ENCODE measurements at places on chromosomes 16 and 17.

DNA sequence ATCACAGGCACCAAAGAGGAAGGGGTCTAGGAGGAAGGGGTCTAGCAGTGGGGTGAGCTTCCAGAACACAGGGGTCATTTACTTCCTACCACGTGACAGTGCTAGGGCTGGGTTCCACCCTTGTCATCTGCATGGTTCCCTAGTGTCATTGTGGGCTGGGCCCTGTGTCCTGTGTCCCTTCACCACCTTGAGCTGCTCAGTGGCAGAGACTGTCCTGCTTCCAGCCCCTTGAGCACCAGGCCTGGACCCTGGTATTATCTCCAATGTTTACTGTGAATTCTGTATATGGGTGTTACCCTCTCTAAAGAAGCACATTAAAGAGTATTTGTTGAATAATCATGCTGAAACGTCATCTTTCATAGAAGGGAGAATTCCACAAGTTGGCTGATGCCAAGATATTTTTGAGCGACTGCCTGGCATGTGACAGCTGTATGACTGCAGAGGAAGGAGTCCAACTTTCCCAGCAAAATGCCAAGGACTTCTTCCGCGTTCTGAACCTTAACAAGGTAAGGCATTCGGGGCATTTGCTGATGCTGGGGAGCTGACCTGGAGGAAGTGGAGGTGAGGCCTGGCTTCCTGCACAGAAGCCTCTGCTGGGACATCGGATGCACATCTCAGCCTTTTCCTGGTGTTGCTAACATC is 5.5 kb downstream of the NARF start:
- H3K27me3 ChIP-seq = no peaks in the 10 kb centered on the region
- peaks cover 12% of the 10 kb centered on the region for H3K4me1 ChIP-seq
- DNase-seq = no peak
- H3K4me3 ChIP-seq = no peak overlapping the region

DNA sequence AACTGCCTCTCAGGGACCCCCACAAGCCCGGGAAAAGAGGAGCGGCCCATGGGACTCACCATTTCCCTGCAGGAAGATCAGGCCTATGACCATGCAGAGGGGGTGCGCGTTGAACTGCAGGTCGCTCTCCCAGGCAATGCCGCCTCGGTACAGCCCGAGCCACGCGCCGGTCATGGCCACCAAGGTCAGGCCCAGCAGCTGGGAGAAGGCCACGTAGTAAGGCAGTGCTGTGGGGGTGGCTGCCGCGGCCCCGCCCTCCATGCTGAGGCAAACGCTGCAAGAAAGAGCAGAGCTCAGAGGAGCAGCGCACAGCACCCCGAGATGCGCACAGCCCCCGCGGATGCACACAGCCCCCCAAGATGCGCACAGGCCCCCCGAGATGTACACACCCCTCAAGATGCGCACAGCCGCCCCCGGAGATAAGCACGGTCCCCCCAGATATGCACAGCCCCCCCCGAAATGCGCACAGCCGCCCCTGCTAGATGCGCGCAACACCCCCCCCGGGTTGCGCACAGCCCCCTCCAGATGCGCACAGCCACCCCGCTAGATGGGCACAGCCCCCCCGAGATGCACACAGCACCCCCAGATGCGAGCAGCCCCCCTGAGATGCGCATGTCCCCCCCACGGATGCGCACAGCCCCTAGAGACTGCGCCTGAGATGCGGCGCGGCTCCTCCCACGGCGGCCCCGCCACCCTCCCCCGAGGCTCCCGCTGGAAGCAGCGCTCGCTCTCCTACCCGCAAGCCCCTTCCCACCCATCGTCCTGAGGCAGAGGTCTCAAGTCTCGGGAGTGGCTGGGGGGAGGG is 8.6 kb downstream of the CYB561 start:
- peaks cover 1% of the 10 kb centered on the region for H3K36me3 ChIP-seq
- no peak for DNase-seq
- peaks cover 7% of the 10 kb centered on the region for H3K4me1 ChIP-seq
- H3K27ac ChIP-seq = no peak overlapping the region
- H3K4me3 ChIP-seq = no peak overlapping the region
- H3K27me3 ChIP-seq = no peaks in the 10 kb centered on the region

- no peak overlapping the region for H3K4me3 ChIP-seq
- H3K36me3 ChIP-seq = no peaks in the 10 kb centered on the region
- peaks cover 7% of the 10 kb centered on the region for H3K4me1 ChIP-seq
- no peak for DNase-seq
- no peaks in the 10 kb centered on the region for H3K27me3 ChIP-seq
Measured at GRCh38 chr16:54425068-54425467, 138.5 kb upstream of the IRX3 start.

DNA sequence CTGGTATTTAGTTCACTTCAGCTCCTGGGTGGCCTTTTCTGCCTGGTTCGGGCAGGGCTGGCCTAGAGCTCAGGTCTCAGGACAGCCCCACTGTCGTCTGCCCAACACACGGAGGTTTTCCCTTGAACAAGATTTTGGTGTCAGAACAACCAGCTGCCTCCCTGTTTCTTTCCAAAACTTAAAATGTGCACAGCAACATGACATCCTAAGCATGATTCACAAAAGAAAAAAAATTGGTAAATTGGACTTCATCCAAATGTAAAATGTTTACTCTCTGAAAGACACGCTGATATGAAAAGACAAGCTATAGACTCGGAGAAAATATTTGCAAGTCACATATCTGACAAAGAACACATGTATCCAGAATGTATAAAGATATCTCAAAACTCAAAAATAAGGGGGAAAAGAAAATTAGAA is 197.8 kb upstream of the CHMP6 start:
- H3K4me1 ChIP-seq = peaks cover 26% of the 10 kb centered on the region
- H3K36me3 ChIP-seq = peaks cover 2% of the 10 kb centered on the region
- H3K27me3 ChIP-seq = no peaks in the 10 kb centered on the region

DNA sequence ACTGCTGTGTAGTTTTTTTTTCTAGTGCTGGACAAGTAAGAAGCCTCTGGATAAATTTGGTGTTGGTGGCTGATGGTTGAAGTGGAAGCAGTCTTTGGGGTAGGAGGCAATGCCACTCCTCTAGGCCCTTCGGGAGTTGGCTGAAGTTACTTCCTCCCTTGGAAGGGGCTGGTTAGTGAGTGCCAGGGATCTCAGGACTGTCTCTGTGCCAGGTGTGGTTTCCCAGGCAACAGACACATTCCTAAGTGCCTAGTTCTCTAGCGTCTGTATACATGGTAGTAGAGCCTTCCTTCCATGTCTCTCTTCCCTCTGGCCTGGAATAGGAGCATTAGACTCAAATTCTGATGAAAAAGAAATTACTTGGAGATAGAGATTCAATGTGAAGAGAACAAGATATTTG is 15.3 kb downstream of the TMEM98 start:
- peak overlapping the region; percentile 94 for H3K27ac ChIP-seq
- H3K27me3 ChIP-seq = no peaks in the 10 kb centered on the region
- DNase-seq = no peak
- H3K4me1 ChIP-seq = peaks cover 45% of the 10 kb centered on the region
- no peak overlapping the region for H3K4me3 ChIP-seq
- peaks cover 7% of the 10 kb centered on the region for H3K36me3 ChIP-seq

- H3K27me3 ChIP-seq = no peaks in the 10 kb centered on the region
- DNase-seq = no peak
- H3K4me1 ChIP-seq = no peaks in the 10 kb centered on the region
- no peak overlapping the region for H3K4me3 ChIP-seq
- no peak overlapping the region for H3K27ac ChIP-seq
Measured at GRCh38 chr17:5184288-5184687, 7.4 kb downstream of the ZNF594 start.

DNA sequence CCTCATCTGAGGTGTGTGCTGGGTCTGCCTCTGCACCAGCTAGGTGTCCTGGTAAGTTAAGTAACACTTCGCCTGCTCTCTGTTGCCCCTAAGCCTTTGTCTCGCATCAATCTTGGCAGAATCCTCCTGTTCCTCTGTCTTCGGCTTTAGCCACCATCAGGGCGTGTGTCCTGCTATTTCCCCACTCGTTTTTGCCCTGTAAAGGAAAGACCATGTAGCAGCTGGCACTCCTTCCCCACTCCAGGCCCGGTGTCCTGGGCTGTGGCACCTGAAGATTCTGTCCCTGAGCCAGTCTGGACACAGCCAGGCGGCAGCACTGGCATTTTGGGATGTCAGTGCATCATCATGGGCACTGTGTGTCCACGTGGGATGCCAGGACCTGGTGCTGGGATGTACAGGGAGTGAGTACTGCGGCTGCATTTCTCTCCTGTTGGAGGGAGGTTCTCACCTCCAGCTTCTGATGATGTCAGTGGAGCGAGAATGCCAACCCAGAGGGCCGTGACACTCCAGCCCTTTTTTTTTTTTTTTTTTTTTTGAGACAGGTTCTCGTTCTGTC is 26.2 kb upstream of the FOXK2 start:
- no peaks in the 10 kb centered on the region for H3K27me3 ChIP-seq
- DNase-seq = no peak
- H3K4me3 ChIP-seq = no peak overlapping the region
- H3K27ac ChIP-seq = peak overlapping the region; percentile 93
- H3K36me3 ChIP-seq = no peaks in the 10 kb centered on the region

- no peaks in the 10 kb centered on the region for H3K4me1 ChIP-seq
- peaks cover 2% of the 10 kb centered on the region for H3K36me3 ChIP-seq
- DNase-seq = no peak
- no peak overlapping the region for H3K27ac ChIP-seq
- H3K4me3 ChIP-seq = no peak overlapping the region
Measured at GRCh38 chr16:8804313-8804712, 6.7 kb downstream of the PMM2 start.

DNA sequence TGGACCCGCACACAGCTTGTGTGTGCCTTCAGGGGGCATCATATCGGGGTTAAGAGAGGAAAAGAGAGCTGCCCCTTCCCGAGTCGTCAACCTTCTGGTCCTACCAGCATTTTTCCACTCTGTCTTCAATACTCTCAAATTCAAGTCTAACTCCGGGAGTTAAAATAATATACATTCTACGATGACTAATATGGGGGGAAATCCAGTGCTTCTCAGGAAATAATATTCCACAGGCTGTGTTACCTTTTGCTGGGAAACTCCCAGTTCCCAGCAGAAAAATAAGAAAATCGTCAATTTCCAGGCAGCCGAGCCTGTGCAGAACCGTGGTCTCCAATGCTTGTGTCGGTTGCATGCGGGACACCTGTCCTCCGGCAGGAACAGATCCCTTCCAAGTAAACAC is 105.0 kb upstream of the FOXF1 start:
- no peaks in the 10 kb centered on the region for H3K27me3 ChIP-seq
- H3K36me3 ChIP-seq = no peaks in the 10 kb centered on the region
- H3K27ac ChIP-seq = no peak overlapping the region
- no peak overlapping the region for H3K4me3 ChIP-seq
- no peak for DNase-seq

- H3K36me3 ChIP-seq = no peaks in the 10 kb centered on the region
- H3K27ac ChIP-seq = peak overlapping the region; percentile 19
- no peak overlapping the region for H3K4me3 ChIP-seq
- peaks cover 16% of the 10 kb centered on the region for H3K4me1 ChIP-seq
- no peaks in the 10 kb centered on the region for H3K27me3 ChIP-seq
- DNase-seq = peak; percentile 57
Measured at GRCh38 chr17:47695429-47696376, 1.7 kb downstream of the TBKBP1 start.

DNA sequence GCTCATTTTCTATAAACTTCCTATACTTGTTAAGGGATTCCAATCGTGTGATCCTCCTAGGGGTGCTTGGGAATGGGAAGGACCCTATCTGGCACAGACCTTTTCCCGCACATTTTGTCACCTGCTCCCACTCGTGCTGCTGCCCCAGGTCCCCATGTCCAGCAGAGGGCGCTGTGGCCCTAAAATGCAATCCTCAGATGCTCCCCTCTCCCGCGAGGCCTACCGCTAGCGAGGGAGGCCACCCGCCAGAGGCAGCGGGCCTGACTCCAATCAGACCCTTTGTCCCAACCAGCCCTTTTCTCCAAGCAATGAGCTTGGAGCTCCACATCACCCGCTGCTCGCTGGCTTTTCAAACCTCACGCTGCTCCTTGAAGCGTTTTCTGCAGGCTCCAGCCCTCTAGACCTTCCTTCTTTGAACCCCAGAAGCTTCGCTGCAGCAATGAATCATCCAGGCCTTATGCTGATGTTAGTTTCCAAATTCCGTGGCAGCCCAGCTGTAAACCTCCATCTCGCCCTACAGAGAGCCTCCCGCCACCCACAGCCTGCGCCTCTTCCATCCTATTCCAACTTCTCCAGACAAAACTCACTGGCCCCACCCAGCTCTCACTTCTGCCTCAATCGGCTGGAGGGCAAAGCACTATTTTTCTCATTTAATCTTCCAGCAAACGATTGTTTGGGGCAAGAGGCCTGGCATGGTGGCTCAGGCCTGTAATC is 23.6 kb upstream of the FZD2 start:
- DNase-seq = peak; percentile 94
- peaks cover 41% of the 10 kb centered on the region for H3K4me1 ChIP-seq
- H3K36me3 ChIP-seq = no peaks in the 10 kb centered on the region
- no peak overlapping the region for H3K4me3 ChIP-seq

GRCh38 chr17:65754630-65755029 is 193.2 kb upstream of the AXIN2 start:
- no peak for DNase-seq
- H3K27me3 ChIP-seq = no peaks in the 10 kb centered on the region
- no peak overlapping the region for H3K4me3 ChIP-seq
- H3K36me3 ChIP-seq = no peaks in the 10 kb centered on the region
- no peaks in the 10 kb centered on the region for H3K4me1 ChIP-seq

- no peak overlapping the region for H3K4me3 ChIP-seq
- H3K36me3 ChIP-seq = no peaks in the 10 kb centered on the region
- no peak for DNase-seq
- no peaks in the 10 kb centered on the region for H3K27me3 ChIP-seq
Measured at GRCh38 chr17:27481327-27481726, 25.1 kb downstream of the KSR1 start.

- H3K27ac ChIP-seq = peak overlapping the region; percentile 97
- H3K27me3 ChIP-seq = no peaks in the 10 kb centered on the region
- peaks cover 29% of the 10 kb centered on the region for H3K4me1 ChIP-seq
- H3K4me3 ChIP-seq = no peak overlapping the region
- peaks cover 3% of the 10 kb centered on the region for H3K36me3 ChIP-seq
Measured at GRCh38 chr16:1690810-1691209, 12.7 kb downstream of the JPT2 start.

DNA sequence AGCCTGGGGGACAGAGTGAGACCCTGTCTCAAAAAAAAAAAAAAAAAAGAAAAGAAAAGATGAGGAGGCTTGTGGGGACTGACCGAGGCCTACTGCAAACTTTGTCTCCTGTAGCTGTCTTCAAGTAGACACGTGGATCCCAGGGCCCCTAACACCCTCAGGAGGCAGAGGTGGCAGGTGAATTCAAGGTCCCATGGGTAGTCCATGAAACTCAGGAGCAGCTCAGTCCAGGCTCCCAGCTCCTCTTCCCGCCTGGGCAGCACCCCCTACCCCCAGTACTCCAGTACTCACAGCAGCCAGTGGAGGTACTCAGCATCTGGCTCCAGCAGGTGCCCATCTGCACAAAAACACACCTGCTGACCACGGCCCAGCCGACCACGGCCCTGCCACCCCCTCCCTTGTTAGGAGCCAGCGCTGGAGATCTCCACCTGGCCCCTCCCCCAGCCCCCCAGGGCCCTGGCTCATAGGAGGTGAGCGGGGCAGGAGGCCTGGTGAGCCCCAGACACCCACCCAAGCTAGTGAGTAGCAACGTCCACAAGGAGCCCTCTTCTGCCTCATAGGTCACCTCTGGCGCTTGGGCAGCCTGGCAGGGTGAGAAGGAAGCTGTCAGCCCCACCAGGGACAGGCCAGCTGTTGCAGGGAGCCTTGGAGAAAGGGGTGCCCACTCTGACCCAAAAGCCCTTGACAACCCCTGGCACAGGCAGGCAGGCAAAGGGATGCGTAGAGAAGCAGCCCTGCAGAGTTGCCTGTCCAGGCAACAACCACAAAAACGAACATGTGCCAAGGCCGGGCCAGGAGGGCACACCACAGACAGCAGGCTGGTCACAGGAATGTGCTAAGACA is 3.8 kb downstream of the MRPL38 start:
- H3K36me3 ChIP-seq = peaks cover 4% of the 10 kb centered on the region
- H3K4me3 ChIP-seq = no peak overlapping the region
- DNase-seq = no peak
- H3K27ac ChIP-seq = no peak overlapping the region
- peaks cover 14% of the 10 kb centered on the region for H3K4me1 ChIP-seq
- no peaks in the 10 kb centered on the region for H3K27me3 ChIP-seq
